ENCODE measurements at places on chromosomes 5 and 9.

DNA sequence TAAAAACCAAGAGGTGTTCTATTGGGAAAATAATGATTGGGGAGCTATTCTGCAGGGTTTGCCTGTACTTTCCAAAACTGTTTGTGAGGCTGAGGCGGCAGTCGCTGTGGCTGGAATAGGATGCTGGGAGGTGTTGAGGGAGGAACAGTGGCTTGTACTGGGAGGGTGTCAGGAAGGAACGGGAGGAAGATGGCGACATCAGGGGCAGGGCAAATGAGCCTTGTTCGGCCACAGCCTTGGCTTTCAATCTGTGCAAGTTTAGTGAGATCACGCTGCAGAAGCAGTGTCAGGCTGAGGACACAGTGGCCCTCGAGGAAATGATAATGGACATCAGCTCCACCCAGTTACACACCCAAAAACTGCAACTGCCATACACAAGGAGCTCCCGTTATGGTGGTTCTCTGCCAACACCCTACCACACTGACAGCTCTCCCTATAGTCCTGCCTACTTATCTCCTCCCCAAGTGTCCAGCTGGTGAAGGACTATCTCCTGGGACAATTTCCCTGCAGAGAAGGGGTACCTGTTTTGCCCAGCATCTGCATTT lies 27.3 kb downstream of the KIF2A start:
- no peak for DNase-seq

- DNase-seq: no peak
Observed at GRCh38 chr9:131019388-131020239, 10.6 kb downstream of the LAMC3 start.

- DNase-seq: no peak
Observed at GRCh38 chr9:11328326-11328725, 715.5 kb upstream of the PTPRD start.

DNA sequence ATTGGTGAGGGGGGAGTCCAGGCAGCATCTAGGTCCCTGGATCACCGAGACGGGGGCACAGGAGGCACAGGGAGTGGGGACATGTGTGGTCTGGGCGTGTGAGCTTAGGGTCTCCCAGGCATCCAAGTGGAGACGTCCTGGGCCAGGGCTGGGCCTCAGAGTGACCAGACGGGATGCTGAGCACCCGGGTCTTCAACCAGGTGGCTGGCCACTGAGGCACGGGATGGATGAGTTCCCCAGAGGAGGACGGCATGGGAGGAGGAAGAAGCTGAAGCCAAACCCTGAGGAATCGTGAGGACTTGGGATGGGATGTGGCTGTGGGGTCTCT lies 88.0 kb downstream of the LMX1B start:
- no peak for DNase-seq

- no peak for DNase-seq
Observed at GRCh38 chr5:111865356-111865755, 108.4 kb upstream of the NREP start.

Data from activated CD4-positive, alpha-beta T cell treated with anti-CD3 and anti-CD28 coated beads, Interleukin-2, amount 50 U/mL, for 4 hours (primary cell).